Activated CD8-positive, alpha-beta T cell treated with anti-CD3 and anti-CD28 coated beads, Interleukin-2, amount 10 ng/mL, durations not matched to agents 7 days and 5 days (primary cell): ENCODE measurements at places on chromosomes 11 and 22. TPM values are rescaled to one million over a fixed set of nuclear protein-coding genes. Genes with fewer than 3 reads are reported as not detected.

- DNase-seq, result no peak
- no peak overlapping the region for H3K27ac ChIP-seq
- no peak overlapping the region for H3K4me3 ChIP-seq
- H3K36me3 ChIP-seq, result no peaks in the 10 kb centered on the region
- H3K4me1 ChIP-seq, result no peaks in the 10 kb centered on the region
Observed at GRCh38 chr22:47269516-47270088, 507.2 kb downstream of the TBC1D22A start.

DNA sequence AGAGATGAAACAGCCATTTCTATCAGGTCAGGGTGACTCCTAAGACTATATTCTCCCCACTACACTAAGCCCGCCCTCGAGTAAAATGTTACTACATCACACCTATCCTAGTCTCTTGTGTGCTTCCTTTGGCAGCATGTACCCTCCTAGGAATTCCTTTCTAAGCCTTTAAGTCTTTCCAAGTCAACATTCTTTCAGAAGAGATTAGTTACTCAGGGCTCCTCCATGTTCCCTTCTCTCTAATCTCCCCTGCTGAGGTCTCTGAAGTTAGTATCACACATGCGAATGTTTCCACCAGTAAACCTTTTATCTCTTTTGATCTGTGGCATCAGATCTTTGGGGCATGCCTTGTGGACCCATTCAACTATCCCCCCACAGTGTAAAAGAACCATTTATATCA lies 873.7 kb upstream of the FAT3 start:
- DNase-seq, result no peak
- no peak overlapping the region for H3K4me3 ChIP-seq
- no peak overlapping the region for H3K27ac ChIP-seq
- H3K27me3 ChIP-seq, result no peaks in the 10 kb centered on the region
- no peaks in the 10 kb centered on the region for H3K4me1 ChIP-seq
- no peaks in the 10 kb centered on the region for H3K36me3 ChIP-seq

DNA sequence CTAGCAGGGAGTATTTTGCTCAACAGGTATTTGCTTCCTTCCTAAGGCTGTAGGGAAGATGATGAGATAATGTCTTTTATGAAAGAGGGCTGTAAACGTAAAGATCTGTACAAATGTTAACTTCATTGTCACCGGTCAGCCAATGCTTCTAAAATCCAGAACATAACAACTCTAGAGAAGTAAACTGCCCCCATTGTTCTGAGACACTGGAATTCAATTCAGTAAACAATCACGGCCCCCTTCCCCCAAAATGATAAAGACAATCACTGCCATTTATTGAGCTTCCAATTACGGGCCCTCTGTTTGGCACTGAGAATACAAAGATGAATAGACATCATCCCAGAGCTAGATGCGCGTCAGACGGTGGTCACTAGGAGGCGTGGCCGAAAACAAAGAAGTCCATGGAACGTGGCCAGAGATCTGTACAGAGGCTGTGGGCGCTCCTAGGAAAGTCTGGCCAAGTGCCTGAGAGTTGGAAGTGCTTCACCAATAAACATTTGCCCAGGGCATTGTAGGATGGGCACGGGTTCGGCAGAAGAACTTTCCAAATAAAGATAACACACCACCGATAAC lies 576 bp downstream of the TMEM258 start:
- peaks cover 48% of the 10 kb centered on the region for H3K4me1 ChIP-seq
- peak overlapping the region; percentile 86 for H3K4me3 ChIP-seq
- no peaks in the 10 kb centered on the region for H3K27me3 ChIP-seq
- peaks cover 51% of the 10 kb centered on the region for H3K36me3 ChIP-seq
- H3K27ac ChIP-seq, result peak overlapping the region; percentile 100

DNA sequence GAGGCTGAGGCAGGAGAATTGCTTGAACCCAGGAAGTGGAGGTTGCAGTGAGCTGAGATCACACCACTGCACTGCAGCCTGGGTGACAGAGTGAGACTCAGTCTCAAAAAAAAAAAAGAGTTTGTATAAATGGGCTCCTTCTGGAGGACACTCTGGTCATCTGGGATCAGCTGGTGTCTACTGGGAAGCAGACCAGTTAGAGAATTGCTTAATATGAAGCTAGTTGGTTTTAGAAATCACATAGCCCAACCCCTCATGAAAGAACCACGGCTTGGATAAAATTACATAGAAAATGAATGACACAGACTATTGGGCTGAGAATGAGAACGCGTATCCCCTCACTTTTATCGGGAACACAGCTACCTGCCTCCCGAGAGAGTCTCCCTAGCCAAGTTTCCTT lies 3.2 kb upstream of the MS4A14 start:
- no peak overlapping the region for H3K27ac ChIP-seq
- H3K4me3 ChIP-seq, result no peak overlapping the region
- H3K27me3 ChIP-seq, result no peaks in the 10 kb centered on the region
- H3K4me1 ChIP-seq, result peaks cover 2% of the 10 kb centered on the region

- peaks cover 24% of the 10 kb centered on the region for H3K36me3 ChIP-seq
- no peak overlapping the region for H3K27ac ChIP-seq
- no peaks in the 10 kb centered on the region for H3K4me1 ChIP-seq
- no peak for DNase-seq
- H3K4me3 ChIP-seq, result no peak overlapping the region
- H3K27me3 ChIP-seq, result no peaks in the 10 kb centered on the region
Observed at GRCh38 chr11:68412593-68413475, 47.7 kb upstream of the PPP6R3 start.

DNA sequence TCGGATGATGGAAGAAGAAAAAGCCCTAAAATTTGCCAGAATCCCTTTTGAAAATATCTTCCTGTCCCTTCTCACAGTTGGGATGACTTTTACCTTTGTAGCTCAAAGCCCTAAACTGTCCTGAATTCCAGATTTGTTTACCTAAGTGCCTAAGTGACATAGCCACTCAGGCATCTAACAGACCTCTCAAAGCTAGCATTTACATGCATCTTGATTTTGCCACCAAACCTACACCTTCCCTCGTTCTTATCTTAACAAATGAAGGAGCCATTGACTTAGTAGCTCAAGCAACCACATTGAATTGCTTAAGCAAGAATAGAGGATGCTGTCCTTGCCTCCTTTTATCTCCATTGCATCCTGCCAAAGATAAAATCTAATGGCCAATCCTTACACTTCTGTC lies 198.4 kb upstream of the NTM start:
- H3K4me3 ChIP-seq, result no peak overlapping the region
- no peaks in the 10 kb centered on the region for H3K27me3 ChIP-seq
- H3K36me3 ChIP-seq, result no peaks in the 10 kb centered on the region
- no peak for DNase-seq
- H3K27ac ChIP-seq, result no peak overlapping the region
- no peaks in the 10 kb centered on the region for H3K4me1 ChIP-seq

DNA sequence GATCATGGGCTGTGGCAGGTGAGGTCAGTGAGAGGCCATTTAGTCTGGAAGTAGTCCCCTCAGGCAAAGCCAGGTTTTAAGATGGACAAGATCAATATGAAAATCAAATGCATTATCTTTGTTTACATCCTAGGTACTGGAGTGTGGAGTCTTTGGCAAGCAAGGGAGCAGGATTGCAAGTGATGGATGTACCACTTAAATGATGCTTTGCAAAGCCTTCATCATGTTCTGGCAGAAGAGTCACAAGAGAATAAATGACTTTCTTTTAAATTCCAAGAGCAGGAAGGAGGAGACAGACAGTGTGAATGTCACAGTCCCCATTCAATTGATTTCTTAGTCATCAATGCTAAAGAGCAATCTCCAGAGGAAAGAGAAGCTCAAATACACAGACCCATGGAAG lies 908.3 kb downstream of the FAM181B start:
- no peaks in the 10 kb centered on the region for H3K27me3 ChIP-seq
- no peaks in the 10 kb centered on the region for H3K36me3 ChIP-seq

- no peak overlapping the region for H3K27ac ChIP-seq
- no peaks in the 10 kb centered on the region for H3K27me3 ChIP-seq
- peaks cover 22% of the 10 kb centered on the region for H3K4me1 ChIP-seq
- peaks cover 12% of the 10 kb centered on the region for H3K36me3 ChIP-seq
- DNase-seq, result no peak
Observed at GRCh38 chr11:45852018-45852711, 4.9 kb downstream of the CRY2 start.

- no peaks in the 10 kb centered on the region for H3K36me3 ChIP-seq
- H3K27me3 ChIP-seq, result peaks cover 18% of the 10 kb centered on the region
- H3K4me1 ChIP-seq, result no peaks in the 10 kb centered on the region
- H3K4me3 ChIP-seq, result no peak overlapping the region
Observed at GRCh38 chr22:27149921-27150543, 492.6 kb downstream of the MIAT start.

DNA sequence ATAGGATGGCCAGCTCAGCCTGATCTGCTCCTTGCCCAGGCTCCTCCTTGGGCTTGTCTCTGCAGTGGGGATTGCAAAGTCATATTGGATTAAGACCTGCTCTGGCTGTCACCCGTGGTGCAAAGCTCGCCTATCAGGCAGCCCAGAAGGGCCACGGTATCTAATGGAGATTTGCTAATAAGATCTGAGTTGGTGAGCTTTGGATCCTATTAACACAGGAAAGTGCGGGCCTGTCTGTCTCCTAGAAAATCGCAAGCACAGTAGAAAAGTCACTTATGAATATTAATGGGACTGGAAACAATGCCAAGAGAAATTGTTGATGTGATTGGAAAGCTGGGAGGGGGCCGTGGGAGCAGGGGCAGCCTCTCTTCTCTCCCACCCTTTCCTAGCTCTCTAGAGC lies 72.8 kb downstream of the CHST1 start:
- H3K27ac ChIP-seq, result no peak overlapping the region
- DNase-seq, result no peak
- no peak overlapping the region for H3K4me3 ChIP-seq
- no peaks in the 10 kb centered on the region for H3K4me1 ChIP-seq
- H3K27me3 ChIP-seq, result no peaks in the 10 kb centered on the region

GRCh38 chr11:76105637-76106036 lies 100.7 kb downstream of the WNT11 start:
- DNase-seq, result no peak
- H3K27me3 ChIP-seq, result no peaks in the 10 kb centered on the region
- no peaks in the 10 kb centered on the region for H3K4me1 ChIP-seq
- peaks cover 2% of the 10 kb centered on the region for H3K36me3 ChIP-seq
- H3K4me3 ChIP-seq, result no peak overlapping the region
- no peak overlapping the region for H3K27ac ChIP-seq

DNA sequence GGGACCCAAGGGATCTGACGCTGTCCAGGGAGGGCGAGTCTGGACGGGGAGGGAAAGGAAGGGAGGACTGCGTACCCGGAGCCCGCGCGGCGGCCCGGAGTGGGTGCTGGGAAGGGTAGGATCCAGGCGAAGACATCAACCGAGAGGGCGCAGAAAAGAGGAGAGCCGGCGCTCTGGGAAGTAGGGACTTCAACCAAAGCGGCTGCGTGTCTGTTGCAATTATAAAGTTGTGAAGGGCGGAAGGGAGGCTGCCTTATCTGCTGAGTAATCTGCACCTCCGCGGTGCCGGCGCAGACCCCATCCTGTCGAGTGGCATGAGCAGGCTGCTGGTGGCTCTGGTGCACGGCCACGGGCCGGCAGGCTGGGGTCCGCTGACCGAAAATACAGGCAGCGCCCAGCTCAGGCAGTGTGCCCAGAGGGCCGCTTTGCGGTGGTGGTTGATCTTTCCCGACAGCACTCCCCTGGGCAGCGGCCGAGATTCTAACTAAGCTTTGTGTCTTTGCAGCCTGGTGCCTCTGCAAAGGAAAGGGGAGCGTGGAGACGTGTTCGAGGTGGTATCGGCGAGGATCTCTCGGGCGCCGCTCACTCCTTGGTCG lies 978 bp downstream of the C11orf87 start:
- no peaks in the 10 kb centered on the region for H3K36me3 ChIP-seq
- no peak overlapping the region for H3K4me3 ChIP-seq
- DNase-seq, result no peak
- no peak overlapping the region for H3K27ac ChIP-seq

- no peaks in the 10 kb centered on the region for H3K27me3 ChIP-seq
- H3K4me3 ChIP-seq, result no peak overlapping the region
- H3K4me1 ChIP-seq, result peaks cover 44% of the 10 kb centered on the region
Observed at GRCh38 chr22:44192098-44192815, 11.5 kb downstream of the PARVG start.

DNA sequence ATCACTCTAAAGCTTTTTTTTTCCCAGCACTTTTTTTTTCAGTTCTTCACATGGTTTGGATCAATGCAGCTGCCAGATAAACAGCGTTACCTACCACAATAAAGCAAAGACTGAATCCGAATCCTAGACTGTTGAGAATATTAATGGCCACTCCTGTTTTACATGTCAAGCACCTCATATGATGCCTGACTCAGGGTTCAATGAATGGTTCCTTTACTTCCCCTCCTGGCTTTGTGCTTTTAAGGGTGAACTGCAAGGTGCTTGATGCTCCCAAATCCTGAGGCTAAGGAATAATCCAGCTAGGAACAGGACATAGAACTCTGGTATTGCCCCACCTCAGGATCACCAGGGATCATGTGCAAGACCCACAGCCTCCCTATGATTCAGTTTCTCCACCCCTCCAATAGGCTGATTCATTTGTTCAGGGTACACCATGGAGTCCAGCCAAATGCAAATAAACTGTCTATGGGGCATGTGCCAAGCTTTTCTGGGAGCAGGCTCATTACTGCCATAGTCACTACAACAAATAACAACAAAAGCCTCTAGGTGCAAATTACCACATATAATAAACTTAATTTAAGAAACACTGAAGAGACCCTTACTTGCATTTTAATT lies 104.3 kb downstream of the GAB2 start:
- H3K4me3 ChIP-seq, result no peak overlapping the region
- H3K4me1 ChIP-seq, result peaks cover 29% of the 10 kb centered on the region
- DNase-seq, result no peak
- peaks cover 3% of the 10 kb centered on the region for H3K27me3 ChIP-seq
- no peak overlapping the region for H3K27ac ChIP-seq

- peak overlapping the region; percentile 12 for H3K4me3 ChIP-seq
- H3K36me3 ChIP-seq, result peaks cover 43% of the 10 kb centered on the region
- peak overlapping the region; percentile 70 for H3K27ac ChIP-seq
- DNase-seq, result no peak
- H3K4me1 ChIP-seq, result peaks cover 41% of the 10 kb centered on the region
Observed at GRCh38 chr11:61963282-61964057, 4.0 kb downstream of the FTH1 start.

GRCh38 chr11:62708793-62709192 lies 1.3 kb downstream of the GNG3 start:
- H3K27ac ChIP-seq, result peak overlapping the region; percentile 95
- H3K4me3 ChIP-seq, result peak overlapping the region; percentile 85
- peaks cover 51% of the 10 kb centered on the region for H3K36me3 ChIP-seq
- no peaks in the 10 kb centered on the region for H3K27me3 ChIP-seq
- DNase-seq, result peak; percentile 73
- H3K4me1 ChIP-seq, result peaks cover 67% of the 10 kb centered on the region

DNA sequence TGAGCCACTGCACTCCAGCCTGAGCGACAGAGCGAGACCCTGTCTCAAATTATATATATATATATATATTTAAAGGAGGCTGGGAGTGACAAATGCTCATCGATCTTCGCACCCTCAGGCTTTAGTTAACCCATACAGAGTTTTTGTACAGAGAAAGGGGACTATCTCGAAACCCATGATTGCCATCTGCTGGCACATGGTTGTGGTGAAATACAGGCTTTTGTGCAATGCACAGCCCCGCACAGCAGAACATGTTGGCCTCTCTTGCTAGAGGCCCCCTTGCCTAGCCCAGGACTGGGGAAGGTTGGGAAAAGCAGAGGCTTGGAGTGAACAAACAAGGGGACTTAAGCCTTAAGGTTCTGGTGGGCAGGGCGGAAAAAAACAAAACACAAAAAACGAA lies 3.6 kb downstream of the MYBPC3 start:
- DNase-seq, result peak; percentile 29
- no peaks in the 10 kb centered on the region for H3K4me1 ChIP-seq
- H3K36me3 ChIP-seq, result no peaks in the 10 kb centered on the region
- no peak overlapping the region for H3K27ac ChIP-seq

Gene ANO5
- 0.08 TPM for total RNA-seq

Gene CHRNA10
- 3.0 TPM for total RNA-seq

Gene HBE1
- total RNA-seq, result not detected

Gene RRAS2
- total RNA-seq, result 97.3 TPM
